ENCODE measurements at places on chromosomes 16 and 17.

GRCh38 chr17:28018439-28019070 is 23.9 kb upstream of the NLK start:
- no peak for DNase-seq

GRCh38 chr17:58328195-58329034 is at the start of gene TSPOAP1:
Gene TSPOAP1 (minus strand): TSS chr17:58328795. CDS start chr17:58327920, 875 bp downstream.
- DNase-seq = peak; percentile 97

- no peak for DNase-seq
Observed at GRCh38 chr17:37750768-37751475, 6.1 kb upstream of the HNF1B start.

GRCh38 chr17:28864991-28865849 is 10.4 kb downstream of the ERAL1 start:
- peak; percentile 1 for DNase-seq

GRCh38 chr16:68298907-68299561 is 11.7 kb downstream of the SLC7A6OS start:
- DNase-seq = no peak

DNA sequence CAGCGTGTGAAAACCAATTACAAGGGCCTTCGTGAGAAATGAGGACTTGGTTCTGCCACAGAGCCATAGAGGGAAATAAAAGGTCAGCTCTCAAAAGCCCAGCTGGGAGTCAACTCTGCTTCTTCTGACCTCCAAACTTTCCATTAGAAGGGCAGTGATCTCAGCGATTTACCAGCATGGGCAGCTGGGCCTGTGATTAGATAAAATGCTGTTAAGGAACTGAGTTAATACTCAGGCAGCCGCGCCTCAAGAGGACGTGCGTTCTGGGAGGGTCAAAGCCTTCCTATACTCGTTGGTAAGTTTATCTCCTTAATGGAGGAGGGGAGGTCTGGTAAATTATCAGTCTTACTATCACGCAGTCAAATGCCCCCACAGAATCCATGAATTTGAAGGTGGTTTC is 480.2 kb upstream of the ERCC4 start:
- no peak for DNase-seq

DNA sequence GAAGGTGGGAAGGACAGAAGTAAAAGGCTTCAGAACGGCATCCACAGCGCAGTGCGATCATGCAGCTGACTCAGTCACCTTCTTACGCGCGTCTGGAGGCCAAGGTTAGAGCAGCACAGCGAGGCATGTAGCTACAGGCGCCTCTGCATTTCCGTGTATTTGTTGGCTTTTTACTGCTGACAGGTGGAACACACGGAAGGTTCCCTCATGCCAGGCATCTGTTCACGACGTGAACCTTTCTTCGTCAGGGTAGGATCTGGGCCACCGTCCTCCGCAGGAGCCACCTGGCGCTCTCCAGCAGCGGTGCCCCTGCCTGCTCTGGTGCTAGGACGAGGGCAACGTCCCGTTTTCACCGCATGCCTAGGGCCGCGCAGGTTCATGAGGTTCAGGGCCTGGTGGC is 15.3 kb downstream of the TMEM204 start:
- DNase-seq = no peak

GRCh38 chr17:28571361-28572122 is at the start of gene PIGS:
Gene PIGS (minus strand): TSS chr17:28571524. CDS start chr17:28571496, 28 bp downstream.
- peak; percentile 98 for DNase-seq

DNA sequence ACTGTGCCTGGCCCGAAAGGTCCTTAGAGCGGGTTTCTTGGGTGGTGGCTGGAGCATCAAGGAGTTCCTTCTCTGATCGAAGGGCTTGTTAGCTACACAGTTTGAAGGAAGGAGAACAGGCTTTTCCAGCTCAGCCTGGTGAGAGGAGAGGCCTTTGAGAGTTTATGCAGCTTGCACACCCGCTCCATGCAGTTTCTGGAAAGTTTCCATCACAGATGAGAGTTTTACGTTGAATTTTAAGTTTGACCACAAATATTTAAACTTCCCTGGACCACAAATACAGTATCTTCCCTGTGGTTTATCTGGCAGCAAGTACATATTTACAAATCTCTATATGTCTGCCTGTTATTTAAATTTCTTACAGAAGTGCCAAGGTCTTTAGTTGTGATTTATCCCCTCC is 56.8 kb downstream of the HIC1 start:
- DNase-seq = no peak

- no peak for DNase-seq
Observed at GRCh38 chr16:12319428-12320035, 343.0 kb downstream of the SNX29 start.

GRCh38 chr17:73342050-73342522 is 30.3 kb upstream of the CDC42EP4 start:
- peak; percentile 76 for DNase-seq

DNA sequence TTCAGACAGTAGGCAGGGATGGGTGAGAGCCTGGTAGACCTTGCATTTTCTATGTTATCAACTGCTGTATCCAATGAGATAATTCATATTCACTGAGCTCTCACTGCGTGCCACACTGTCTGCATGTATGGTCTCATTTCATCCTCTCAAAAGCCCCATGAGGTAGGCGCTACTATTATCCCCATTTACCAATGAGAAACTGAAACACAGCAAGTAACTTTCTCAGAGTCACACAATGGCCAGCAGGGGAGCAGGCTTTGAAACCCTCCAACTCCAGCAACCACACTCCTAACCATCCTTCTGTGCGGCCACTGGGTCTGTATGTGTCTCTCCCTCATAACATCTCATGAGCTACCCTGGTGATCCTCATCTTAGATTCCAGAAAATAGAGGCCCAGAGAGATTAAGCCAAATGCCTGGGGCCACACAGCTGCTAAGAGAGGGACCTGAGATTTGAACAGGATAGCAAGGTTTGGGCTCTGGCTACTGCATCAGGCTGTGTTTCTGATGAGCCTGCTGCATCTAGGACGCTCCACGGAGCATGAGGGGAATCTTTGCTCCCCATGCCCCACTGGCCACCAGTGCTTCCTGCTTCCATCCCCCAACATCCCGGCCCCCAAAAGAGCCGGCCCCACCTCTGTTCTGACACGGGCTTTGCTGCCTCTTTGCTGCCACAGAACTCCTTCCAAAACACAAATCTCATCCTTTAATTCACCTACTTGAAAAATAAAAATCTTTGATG is 3.2 kb downstream of the CCR7 start:
- no peak for DNase-seq

- no peak for DNase-seq
Observed at GRCh38 chr16:23651943-23652468, 10.7 kb downstream of the DCTN5 start.

- no peak for DNase-seq
Observed at GRCh38 chr16:89039756-89040155, 53.9 kb upstream of the ACSF3 start.

DNA sequence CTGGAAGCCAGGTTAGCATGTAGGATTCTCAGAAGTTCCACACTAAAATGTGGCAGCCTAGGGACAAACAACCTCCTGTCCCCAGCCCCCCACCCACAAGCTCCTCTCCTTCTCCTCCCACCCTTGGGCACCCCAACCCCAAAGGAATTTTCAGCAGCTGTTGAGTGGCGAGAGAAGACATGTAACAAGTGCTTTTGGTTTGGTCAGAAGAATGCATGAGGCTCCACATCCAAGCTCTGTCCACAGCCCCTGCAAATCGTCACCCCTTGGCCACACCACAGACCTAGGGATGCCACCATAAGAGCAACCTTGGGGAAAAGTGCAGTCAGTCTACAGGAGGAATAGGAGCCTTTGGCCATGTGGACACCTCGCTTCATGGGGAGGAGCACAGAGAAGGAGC is 11.9 kb upstream of the RAB37 start:
- DNase-seq = no peak

DNA sequence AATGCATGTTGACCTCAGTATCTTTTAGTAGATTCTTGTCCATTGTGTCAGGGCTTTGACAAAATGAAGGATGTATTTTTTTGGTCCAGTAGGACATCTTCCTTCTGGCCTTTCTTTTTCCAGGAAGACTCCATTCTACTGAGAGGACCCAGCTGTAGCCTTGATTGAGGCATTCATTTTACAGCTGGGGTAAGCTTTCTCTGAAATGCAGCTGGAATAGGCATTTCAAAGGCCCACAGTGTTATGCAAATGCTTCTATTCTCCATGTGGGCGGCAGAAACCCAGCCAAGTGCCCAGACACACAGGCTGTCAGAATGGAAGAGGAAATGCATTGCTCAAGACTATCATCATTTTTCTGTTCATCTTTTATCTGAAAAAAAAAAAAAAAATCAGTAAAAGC is 629.0 kb upstream of the CDH8 start:
- no peak for DNase-seq

GRCh38 chr17:48022901-48023300 is 14.7 kb downstream of the COPZ2 start:
- DNase-seq = no peak

DNA sequence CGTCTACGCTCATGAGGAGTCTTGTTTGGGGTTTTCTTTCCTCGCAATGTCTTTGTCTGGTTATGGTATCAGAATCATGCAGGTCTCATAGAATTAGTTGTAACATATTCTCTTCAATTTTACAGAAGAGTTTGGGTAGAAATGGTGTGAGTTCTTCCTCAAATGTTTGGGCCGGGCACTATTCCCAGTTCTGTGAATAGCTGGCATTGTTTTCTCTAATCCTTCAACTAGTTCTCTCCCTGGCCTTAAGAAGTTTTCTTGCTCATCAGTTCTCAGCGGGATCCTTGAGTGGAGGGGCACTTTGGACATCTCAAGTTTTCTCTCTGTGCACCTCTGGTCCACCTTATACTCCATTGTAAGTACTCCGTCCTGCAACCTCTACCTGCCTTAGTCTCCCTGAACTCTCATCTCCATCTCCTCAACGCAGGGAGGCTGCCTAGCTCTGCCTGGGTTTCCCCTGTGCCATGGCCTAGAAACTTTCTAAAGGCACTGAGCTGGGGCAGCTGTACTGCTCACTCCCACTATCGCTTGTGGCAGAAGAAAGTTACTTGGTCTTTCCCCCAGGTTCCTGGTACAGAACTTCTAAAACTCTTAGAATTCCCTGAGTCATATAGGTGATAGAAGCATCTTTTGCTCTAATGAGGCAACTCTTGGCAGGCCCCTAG is 16.9 kb downstream of the NSMCE1 start:
- no peak for DNase-seq

GRCh38 chr17:44082256-44082927 is 11.9 kb downstream of the G6PC3 start:
- DNase-seq = no peak

DNA sequence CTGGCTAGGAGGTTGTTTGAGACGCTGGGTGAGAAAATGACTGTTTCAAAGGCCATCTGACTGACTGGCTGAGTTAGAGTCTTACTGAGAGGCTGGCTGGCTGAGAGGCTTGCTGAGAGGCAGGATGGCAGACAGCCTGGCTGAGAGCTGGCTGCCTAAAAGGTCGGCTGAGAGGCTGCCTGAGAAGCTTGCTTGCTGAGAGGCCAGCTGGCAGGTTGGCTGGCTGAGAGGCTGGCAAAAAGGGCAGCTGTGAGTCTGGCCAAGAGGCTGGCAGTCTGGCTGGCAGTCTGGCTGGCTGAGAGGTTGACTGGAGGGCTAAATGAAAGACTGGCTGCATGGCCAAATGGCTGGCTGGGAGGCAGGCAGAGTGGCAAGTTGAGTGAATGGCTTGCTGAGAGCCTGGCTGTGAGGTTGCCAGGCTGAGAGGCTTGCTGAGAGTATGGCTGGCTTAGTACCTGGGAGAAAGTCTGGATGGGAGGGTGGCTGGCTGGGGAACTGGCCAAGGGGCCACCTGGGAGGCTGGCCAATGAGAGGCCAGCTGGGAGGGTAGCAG is 35.3 kb upstream of the ACSM2B start:
- no peak for DNase-seq

- no peak for DNase-seq
Observed at GRCh38 chr16:89581861-89582563, 6.5 kb downstream of the CPNE7 start.

DNA sequence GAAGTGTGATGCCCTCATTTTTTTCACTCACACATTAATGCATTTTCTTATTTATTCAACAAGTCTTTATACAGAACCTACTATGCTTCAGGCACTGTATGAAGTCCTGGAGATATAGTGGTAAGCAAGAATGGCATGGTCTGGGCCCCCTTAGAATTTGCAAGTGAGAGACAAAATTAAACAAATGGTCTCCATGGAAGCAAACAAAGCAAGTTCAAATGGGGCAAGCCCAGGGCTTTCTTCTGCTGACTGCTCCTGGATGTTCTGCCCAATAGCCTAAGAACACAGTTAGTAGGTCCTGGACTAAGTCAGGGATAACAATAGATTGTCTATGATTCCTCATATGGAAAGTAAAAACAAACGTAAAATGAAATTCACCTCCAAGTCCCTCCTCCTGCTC is 31.3 kb upstream of the DDX52 start:
- no peak for DNase-seq

DNA sequence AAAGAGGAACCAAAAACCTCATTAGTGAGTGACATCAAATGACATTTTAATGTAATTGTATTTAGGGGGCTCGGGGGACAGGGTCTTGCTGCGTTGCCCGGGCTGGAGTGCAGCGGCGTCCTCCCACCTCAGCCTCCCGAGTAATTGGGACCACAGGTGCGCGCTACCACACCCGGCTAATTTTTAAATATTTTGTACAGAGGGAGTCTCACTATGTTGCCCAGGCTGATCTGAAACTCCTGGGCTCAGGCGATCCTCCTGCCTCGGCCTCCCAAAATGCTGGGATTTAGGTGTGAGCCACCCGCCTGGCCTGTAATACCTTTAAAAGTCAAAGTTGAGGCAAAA is 581 bp downstream of the SNRNP25 start:
- no peak for DNase-seq

GRCh38 chr17:54932711-54933110 is 32.1 kb downstream of the TOM1L1 start:
- no peak for DNase-seq

- no peak for DNase-seq
Observed at GRCh38 chr17:2542456-2542855, 30.8 kb upstream of the METTL16 start.

- peak; percentile 18 for DNase-seq
Observed at GRCh38 chr16:56286809-56287208, 95.5 kb downstream of the GNAO1 start.

GRCh38 chr17:57016764-57017116 is 38.8 kb downstream of the SCPEP1 start:
- DNase-seq = no peak

GRCh38 chr16:64172226-64172625 is 949.6 kb downstream of the CDH11 start:
- DNase-seq = no peak

GRCh38 chr17:81295676-81296381 is 722 bp upstream of the SLC38A10 start:
- DNase-seq = peak; percentile 70

DNA sequence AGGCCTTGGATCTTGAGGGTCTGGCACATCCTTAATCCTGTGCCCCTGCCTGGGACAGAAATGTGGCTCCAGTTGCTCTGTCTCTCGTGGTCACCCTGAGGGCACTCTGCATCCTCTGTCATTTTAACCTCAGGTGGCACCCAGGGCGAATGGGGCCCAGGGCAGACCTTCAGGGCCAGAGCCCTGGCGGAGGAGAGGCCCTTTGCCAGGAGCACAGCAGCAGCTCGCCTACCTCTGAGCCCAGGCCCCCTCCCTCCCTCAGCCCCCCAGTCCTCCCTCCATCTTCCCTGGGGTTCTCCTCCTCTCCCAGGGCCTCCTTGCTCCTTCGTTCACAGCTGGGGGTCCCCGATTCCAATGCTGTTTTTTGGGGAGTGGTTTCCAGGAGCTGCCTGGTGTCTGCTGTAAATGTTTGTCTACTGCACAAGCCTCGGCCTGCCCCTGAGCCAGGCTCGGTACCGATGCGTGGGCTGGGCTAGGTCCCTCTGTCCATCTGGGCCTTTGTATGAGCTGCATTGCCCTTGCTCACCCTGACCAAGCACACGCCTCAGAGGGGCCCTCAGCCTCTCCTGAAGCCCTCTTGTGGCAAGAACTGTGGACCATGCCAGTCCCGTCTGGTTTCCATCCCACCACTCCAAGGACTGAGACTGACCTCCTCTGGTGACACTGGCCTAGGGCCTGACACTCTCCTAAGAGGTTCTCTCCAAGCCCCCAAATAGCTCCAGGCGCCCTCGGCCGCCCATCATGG is 4.0 kb upstream of the ADGRG3 start:
- DNase-seq = no peak

Measured in NB4 (cell line).